ENCODE measurements at places on chromosomes 7 and 10. TPM values are rescaled to one million over a fixed set of nuclear protein-coding genes. Genes with fewer than 3 reads are reported as not detected.

GRCh38 chr10:5291501-5292195 is 73.1 kb upstream of the UCN3 start:
- peak; percentile 59 for DNase-seq

- no peak for DNase-seq
Measured at GRCh38 chr7:69276011-69276729, 322.1 kb upstream of the AUTS2 start.

- no peak for DNase-seq
Measured at GRCh38 chr7:82202965-82203364, 240.6 kb downstream of the CACNA2D1 start.

DNA sequence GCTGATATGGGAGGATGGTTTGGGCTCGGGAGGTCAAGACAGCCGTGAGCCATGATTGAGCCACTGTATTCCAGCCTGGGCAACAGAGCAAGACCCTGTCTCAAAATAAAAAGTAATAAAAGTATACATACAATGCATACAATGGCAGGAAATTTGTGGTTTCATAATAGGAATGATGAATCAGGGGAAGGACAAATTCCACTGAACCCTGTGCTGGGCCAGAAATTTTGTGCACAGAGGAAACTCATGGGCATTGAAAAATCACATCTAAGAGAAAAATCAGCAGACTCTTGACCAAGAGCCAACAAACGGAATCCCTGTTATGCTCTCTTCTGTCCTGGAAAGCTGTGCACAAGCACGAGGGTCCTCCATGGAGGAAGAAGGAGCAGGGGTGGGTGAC is 35.1 kb downstream of the SEM1 start:
- no peak for DNase-seq

- DNase-seq = no peak
Measured at GRCh38 chr7:134104166-134104565, 23.0 kb upstream of the LRGUK start.

DNA sequence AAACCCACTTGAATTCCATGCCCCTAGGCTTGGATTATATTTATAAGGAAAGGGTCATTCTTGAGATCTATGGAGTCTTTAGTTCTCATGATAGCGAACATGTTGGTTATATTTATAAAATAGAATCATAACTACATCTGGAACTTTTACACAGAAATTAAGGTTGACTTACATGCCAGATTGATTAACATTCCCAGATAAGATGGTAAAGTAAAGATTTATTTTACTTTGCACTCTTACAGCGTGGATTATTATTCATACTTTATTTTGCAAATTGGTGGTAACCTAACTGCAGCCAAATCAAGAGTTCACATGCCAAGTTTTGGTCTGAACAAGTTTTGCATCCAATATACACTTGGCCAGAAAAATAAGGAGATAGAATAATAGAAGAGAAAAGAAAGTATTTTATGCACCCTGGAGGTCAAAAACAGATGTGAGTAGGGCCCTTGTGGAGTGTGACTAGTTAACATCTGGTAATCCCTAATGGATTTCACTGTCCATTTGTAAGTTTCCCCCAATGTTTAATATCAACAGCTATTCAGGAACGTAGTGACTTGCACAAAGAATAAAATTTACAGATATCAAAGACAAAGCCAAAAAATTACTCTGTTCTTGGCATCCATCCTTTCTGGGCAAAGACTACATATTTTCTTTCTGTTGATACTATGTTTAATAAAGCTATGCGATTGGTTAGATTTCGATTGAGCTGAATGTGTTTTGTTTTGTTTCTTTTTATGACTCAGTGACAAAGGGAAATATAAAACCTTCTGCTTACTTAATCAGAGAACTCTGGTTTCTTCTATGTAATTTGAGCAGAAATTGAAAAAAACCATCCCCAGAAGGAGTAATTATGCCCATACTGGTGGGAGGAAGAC is 10.1 kb upstream of the TMEM26 start:
- DNase-seq = no peak

- DNase-seq = no peak
Measured at GRCh38 chr7:47411901-47412300, 170.0 kb downstream of the TNS3 start.

DNA sequence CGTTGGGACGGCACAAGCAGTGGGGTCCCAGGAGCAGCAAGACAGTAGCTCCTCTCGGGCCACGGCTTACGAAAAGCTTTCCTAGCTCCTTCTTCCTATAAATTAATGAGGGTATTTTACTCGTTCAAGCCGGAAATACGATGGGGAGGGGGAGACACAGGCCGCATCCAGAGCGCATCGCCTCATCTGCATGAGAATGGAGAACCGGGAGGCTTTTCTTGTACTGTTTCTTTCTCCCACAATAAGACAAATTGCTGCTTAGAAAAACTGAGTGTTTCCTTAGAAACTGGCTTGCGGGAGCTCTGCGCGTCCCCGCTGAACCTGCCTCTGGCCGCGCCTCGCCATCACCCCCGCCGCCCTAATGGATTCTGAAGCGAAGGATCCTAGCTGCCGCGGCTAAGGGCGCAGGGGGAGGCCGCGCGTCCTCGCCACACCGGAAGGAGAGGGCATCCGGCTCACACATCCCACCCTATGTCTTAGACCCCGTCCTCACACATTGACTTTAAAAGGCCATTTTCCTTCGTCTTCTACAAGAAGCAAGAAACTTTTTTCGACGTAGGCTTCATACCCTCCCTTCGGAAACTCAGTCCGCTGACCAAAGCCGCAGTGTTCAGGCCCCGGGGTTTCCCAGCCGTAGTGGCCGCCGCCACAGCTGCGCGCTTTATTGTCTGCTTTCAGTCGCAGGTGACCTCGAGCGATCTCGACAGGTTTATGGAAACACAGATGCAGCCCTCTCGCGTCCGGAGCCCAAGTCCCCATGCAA is 8.8 kb downstream of the NXPH1 start:
- DNase-seq = no peak

DNA sequence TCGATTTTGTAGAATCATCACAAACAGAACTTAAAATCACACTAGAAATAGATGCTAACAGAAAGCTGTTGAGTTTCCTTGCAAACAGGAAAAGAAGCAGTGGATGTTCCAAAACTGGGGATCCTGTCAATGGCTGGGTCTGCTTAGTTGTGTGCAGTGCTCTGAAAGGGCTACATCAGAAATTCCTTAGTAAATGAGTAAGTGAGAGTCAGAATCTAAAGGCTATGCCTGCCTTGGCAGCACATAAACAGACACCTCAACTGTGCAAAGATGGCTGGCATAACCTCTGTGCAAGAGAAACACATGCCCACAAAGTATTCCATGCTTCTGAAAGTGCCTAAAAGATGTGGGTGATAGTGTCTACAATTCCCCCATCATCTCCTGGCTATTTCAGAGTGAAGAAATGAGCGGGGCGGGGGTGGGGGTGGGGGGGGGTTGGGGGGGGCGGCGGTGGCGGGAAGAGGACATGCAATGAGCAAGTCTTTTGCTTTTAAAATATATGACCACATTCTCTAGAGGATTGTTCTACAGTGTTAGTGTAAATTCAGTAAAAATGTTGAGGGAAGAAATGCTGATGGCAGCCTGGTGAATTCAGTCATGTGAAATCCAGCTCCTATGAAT is 138.1 kb upstream of the LAMB4 start:
- DNase-seq = no peak

The PRPS1L1 gene
- total RNA-seq = not detected

The TET1 gene
- total RNA-seq = 0.82 TPM

The CRHR2 gene
- total RNA-seq = not detected

DNA sequence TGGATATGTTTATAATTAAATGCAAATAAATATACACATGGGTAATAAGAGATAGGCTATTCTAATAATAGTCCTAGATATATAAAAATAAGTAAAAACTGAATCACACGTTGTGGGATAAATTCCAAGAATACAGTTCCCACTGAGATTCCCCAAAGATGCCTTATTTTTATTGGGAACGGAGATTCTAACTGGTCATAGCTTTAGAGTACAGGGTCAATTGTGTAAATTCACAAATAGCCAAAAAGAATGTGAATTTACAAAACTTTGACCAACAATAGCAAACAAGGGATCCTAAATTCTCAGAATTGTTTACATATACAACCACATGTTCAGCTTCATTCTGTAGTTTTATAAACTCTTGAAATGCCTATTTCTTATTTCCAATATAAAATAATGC is 65.0 kb downstream of the VSTM4 start:
- DNase-seq = no peak

GRCh38 chr7:130667593-130668257 is 823 bp downstream of the COPG2 start:
- DNase-seq = no peak
